ENCODE measurements at places on chromosomes 12 and 14.

DNA sequence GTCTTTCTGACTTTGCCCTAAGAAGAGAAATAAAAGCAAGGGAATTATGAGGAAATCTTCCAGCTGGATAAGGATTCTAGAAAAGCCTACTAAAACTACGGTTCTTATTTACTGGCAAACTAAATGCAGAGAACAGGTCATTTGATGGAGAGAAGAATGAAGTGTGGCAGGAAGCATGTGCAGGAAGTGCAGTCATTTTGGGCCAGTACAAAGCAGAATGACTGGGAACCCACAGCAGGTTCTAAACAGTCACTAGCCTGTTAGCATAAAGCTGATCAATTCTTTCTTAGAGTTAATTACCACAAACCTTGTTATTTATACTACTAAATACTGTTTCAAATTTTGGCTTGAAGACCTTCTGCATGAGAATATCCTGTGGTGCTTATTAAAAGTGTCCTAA, 36.7 kb downstream of the CFAP54 start:
- DNase-seq = no peak

DNA sequence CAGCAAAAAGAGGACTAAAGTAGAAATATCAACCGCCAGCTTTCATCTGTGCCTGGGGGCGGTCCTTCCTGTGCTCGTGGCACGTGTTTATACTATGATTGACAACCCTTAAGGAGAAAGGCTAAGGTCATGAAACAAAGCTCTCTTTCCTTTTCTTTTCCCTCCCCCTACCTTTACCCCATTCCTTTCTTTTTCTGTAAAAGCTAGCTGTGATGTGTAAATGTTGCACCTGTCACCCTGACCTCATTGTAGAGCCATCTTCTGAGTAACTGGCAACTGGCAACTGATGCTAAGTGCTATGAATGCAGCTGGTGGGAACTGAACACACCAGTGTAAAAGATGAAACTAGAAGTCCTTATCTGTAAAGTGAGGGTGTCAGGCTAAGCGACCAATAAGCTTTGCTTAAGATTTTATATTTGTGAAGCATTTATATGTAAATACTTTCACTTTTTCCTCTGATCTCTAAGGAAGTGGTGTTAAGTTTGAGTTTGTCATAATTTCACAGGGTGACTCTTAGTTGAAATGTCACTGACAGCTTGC, 102.8 kb upstream of the BCAT1 start:
- DNase-seq = peak; percentile 74

GRCh38 chr12:103036581-103037214, 79.2 kb downstream of the ASCL1 start:
- no peak for DNase-seq

DNA sequence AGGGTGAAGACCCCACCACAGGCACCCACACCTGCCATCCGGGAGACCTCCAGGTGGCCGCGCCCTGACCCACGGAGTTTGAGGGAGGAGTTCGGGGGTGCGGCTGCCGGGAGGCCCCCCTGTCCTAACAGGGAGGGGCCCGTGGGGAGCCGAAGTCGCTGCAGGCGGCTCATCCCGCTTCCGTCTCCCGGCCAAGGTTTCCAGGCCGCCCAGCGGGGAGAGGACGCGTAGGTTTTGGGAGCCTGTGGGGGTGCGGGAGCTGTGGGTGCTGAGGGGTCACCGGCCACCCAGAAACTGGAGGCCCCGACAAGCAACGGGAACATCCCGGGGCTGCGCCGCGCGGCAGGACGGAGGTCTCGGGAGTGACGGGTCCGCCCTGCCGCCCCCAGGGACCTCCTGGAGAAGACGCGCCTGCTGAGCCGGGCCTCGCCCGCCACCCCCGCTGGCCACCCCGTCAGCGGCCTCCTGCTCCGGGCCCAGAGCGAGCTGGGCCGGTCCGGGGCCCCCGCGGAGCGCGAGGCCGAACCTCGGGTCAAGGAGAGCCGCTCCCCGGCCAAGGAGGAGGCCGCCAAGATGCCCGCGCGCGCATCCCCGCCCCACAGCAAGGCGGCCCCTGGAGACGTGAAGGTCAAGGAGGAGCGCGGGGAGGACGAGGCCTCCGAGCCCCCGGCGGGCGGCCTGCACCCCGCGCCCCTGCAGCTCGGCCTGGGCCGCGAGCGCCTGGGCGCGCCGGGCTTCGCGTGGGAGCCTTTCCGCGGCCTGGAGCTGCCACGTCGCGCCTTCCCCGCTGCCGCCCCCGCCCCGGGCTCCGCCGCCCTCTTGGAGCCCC, 27.6 kb downstream of the LRCOL1 start:
- DNase-seq = no peak
